AG08396 (cell line): ENCODE measurements at places on chromosomes 1 and 21.
A peak's percentile ranks its signal among the peaks of the same experiment; 100 is the strongest.

DNA sequence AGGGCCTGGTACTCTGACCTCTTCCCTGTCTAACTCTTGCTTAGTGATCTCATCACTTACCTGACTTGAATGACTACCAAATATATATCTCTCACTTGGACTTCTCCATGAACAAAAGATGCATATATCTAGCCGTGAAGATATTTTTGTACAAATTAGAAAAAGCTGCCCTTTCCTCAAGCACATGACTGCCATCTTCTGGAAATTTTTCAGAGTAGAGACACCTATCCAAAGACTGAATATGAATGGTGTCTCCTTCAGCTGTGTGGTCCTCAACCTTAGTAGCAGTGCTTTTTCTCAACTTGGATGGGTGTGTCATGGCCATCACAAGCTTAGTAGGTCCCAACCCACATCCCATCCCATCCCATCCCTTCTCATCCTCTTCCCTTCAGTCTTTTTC is 142.3 kb downstream of the DNM3 start:
- DNase-seq: peak; percentile 8

DNA sequence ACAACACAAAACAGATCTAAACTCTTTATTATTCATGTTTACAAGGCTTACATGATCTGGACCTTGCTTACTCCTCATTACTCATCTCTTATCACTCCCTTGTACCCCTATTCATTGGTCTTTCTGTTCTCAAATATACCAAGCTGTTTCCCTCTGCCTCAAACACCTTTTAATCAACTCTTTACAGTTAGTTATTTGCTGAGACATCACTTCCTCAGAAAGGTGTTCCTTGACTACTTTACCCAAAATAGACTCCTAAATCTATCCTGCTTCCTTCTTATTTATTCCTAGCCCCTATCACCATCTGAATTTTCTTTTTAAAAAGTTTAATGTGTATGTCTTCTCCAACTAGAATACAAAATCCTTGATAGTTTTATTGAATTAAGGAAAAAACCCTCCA is 100.6 kb upstream of the SLFNL1 start:
- DNase-seq: no peak

DNA sequence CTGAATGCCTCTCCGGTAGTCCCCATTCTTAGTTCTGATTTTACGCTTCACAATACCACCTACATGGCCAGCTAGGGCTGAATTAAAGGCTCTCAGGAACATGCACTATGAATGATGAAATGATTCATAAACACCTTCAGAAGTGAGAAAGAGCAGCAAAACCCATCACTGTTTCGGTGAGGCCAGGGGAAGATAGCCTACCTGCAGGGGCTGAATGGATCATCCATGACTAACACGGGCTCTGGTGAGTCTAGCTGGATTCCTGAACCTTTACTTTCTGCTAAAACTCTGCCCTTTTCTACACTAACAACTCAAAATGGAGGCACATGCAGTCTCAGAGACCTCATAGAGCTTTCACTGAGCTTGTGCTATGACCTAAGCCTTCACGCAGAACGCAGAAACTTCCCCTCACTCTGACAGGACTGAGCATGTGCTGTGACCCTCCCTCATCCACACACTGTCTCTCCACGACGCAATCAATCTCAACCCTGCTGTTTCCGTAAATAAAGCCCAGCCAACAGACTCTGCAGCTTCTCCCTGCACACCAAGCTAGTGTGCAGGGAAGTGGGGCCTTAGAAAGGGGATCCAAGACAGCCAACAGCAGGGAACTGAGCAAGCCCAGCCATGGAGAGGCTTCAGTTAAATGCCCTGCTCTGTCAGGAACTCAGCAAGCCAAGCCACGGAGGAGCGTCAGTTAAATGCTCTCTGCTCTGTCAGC is 207.8 kb downstream of the SLC45A1 start:
- peak; percentile 72 for DNase-seq

- peak; percentile 55 for DNase-seq
Measured at GRCh38 chr1:26083208-26083607, 15.8 kb upstream of the TRIM63 start.

DNA sequence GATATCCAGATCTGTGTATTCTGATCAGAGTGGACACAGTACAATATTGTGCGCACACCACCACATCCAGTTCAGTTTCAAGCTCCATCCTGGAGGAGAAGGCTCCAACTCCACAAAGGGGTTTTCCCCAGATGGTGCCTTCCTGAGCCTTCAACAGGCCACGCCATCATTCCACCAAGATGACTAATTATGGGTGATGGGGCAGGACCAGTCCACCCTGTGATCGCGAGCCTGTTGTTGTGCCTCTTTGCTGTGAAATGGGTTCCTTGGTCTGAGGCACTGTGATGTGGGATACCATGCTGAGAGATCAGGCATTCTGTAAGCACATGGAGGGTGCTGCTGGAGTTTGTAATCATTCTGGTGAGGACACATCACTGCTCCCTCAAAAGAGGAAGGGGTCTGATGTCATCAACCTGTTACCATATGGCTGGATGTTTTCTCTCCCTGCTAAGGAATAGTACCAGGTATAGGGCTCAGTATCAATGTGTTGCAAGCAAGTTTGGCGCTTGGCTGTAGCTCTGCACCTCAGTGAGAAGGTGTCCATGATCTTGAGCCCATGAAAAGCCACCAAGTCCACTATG is 6.7 kb upstream of the SH2D2A start:
- DNase-seq: no peak

DNA sequence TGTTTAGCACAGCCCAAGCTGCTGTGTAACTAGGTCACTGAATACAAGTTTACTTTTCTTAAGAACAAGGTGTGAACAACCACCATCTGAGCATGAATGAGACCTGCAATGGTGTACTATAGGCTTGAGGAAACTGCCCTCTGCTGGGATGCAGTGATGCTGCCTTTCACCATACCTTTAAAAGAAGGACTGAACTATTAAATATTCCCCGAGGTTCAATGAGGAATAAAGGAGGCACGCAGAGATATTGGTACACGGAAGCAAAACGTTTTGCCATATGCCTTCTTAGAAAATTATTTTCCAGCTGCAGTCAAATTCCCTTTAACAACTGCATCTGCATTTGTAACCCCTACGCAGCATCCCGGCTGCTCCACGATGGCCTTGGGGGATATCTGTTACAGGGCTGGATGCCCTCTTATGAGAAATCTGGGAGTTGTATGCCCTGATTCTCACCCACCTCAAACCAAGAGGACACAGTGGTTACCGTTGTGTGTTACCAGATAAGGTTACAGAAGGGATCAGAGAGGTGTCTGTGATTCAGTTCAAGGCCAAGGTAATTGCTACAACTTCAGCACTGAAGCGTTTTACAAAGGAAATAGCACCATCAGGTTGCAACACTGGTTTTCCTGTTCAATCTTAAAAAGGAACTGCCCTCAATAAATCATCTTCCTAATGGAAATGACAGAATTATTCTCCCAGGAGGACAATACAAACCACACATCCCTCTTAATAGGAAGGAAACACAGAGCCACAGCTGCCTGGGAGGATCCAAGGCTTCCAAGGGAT is 470.5 kb downstream of the LTN1 start:
- peak; percentile 7 for DNase-seq

- DNase-seq: no peak
Measured at GRCh38 chr1:196609370-196609737, 1.1 kb upstream of the KCNT2 start.

DNA sequence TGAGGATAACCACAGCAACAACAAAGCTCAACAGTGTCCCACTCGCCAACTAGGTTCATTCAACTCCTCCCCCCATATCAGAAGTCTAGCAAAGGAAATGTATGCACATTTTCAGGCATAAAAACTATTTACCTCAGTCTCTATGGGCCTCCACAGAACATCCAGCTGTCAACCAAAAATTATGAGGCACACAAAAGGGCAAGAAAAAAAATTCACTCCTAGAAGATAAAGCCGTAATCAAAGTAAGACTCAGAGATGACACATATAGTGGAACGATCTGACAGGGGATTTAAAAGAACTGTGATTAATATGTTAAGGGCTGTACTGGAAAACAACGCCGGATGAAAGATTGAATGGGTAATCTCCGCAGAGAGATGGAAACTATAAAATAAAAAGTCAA is 158.7 kb downstream of the NTPCR start:
- DNase-seq: no peak

GRCh38 chr1:30665216-30666010 is 58.0 kb downstream of the MATN1 start:
- no peak for DNase-seq

DNA sequence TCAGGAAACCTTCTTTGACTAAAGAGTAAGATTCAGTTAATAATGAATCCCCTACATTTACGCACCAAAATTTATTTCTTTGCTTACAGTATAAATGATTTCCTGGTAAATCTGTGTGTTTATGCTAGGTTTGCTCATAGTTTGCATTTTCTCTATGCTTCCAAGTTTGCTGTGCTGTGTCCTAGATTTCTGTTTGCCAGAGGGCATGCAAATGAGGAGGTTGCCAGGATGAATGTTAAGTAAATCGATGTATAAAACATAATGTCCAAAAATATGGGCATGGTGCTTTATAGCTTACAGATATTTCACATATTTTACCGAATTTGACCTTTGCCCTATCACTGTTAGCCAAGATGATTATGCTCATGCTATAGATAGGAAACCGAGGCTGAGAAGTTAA is 63.8 kb downstream of the TBX19 start:
- DNase-seq: no peak

DNA sequence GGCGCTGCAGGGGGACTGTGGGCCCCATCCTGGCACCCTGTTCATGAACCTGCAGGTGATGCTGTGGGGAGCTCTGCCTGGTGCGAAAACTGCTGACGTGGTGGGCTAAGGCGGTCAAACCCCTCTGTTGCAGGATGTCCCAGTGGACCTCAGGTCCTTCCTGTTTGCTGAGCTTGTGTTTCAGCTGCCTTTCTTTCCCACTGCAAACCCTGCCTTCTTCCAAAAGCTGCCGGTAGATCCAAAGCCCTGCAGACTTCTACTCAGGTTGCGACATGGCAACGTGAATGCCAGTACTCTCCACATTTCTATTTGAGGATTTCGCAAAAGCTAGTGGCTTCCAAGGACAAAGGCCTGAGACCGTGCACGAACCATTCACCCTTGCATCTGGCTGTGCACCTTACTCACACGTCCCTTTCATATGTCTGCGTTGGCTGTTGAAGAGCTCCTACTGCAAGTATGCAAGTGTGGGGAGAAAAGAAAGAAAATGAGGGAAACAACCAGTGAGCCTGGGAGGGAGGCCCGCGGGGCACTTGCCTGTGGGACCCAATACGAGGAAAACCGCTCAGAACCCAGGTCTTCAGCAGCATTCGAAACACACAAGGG is 6.2 kb upstream of the RRP1 start:
- DNase-seq: no peak

GRCh38 chr1:13543451-13544220 is 29.8 kb upstream of the LRRC38 start:
- no peak for DNase-seq

GRCh38 chr1:30816211-30817076 is 58.9 kb upstream of the LAPTM5 start:
- peak; percentile 75 for DNase-seq

DNA sequence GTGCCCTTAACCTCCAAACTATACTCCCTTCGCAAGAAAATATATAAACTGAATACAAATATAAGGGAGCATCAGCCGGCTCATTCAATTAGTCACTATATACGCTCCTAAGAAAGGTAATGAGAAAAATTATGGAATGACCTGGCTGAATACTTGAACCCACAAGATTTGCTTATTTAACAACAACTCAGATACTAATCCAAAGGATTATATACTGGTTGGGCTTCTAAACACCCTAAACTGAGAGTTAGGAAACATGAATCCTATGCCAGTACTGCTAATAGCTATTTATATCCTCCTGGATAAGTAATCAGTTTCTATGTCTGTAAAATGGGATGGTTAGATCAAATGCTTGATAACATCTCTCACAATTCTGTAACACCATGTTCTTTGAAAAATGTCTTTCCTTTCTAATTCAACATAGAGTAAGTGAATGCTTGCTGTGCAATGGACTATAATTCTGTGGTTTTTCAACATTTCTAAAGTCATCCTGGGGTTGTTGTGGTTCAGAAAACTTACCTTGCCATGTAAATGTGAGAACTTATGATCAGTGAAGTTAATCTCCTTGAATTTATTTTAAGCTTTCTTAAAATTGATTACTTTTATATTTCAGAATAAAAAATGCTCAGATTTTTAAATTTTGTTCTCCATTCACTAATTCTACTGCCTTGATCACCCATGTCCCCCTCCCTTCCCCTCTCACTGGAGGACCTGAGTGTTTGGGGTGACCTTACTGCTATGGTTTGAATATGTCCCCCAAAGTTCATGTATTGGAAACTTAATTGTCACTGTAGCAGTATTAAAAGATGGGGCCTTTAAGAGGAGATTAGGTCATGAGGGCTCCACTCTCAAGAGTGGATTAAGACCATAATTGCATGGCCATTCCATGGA is 14.5 kb downstream of the DUSP10 start:
- no peak for DNase-seq

GRCh38 chr1:21956720-21957552 is 19.8 kb upstream of the HSPG2 start:
- DNase-seq: peak; percentile 30

GRCh38 chr1:94334764-94335163 is 83.4 kb upstream of the ABCD3 start:
- no peak for DNase-seq

DNA sequence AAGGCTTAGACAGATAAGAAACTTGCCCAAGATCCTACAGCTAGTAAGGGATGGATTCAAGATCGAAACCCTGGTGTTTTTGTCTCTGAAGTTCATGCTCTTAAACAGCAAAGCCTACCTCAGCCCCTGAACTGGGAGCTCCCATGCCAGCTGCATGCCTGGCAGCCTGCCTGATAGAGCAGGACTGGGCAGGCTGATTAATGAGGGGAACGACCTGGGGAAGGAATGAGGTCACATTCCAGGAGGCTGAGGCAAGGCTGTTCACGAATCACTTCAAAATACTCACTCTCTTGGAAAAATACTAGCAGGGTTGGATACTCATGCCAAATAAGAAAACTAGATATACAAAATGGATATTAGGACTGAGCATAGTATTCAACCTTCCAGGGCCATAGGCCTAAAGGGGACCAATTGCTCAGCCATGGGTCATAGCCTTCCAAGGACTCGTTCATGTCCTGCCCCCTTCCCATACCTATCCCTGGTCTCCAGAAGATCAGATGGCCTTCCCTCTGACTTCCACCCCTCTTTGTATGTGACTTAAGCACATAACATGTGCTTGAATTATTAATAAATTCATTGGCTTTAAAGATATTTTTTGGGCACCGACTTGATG is 15.6 kb upstream of the TACSTD2 start:
- peak; percentile 86 for DNase-seq

DNA sequence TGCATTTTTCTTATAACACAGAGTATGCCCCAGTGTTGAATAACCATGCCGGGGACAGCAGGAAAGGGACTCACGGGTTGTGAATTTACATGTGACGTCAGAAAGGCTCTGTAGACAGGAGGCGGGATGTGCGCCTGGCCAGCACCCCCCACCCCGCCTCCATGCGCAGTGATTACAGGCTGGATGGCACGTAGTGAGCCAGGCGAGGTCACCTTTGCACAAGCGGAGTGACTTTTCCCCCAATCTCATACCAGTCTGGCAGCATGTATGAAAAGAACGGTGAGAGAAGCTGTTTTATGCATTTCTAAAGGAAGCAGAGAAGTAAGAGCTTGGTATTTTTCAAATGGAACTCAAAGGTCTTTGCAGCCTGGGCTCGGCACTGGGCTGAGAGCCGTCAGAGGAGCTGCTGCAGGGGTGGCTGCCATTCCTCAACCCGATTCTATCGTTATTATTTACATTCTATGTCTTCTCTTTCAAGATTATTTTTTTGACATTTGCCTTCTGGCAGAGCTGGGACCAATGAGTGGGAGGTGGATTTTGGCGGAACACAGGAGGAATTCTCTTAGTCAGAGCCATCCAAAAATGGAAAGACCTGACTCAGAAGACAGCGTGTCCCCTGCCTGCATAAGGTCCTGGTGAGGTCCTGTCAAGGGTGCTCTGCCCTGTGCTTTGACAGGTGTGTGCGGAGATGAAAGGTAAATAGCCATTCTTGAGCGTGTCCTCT is 115.6 kb upstream of the SLC45A1 start:
- peak; percentile 87 for DNase-seq
